ENCODE measurements at places on chromosomes 2 and 18. TPM values are rescaled to one million over a fixed set of nuclear protein-coding genes. Genes with fewer than 3 reads are reported as not detected.

Gene CHRNG
- polyA plus RNA-seq, result 0.74 TPM

Gene CRYGD
- 0.21 TPM for polyA plus RNA-seq

Gene SLC14A1
- polyA plus RNA-seq, result 4.8 TPM

DNA sequence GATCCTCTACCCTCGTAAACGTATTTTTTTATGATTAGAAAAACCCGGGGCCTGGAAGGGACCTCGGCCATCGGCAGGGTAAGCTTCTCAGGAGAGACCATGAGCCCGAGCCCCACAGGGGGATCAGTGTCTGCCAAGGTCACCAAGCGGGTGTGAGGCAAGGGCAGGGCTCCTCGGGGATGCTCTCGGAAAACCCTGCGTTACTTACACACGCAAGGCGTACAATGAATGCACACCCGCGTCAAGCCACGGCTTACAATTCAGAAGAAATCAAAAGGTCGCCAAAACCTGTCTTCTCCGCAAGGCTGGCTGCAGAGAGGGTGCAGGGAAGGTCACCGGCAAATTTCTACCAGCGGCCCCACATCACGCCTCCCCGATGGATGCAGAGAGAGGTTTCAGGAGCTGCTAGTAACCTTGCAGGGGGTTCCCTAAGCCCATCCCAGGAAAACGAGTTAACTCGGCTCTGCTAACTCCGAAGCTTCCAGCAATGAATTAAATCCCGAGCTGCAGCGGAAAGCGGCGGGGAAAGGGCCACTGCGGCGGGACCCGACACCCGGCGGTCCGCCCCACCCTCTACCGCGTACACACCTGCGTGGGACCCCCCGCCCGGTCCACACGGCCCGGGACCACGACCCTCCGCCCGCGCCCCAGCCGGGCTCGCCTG is 638 bp downstream of the ST3GAL5 start:
- DNase-seq, result no peak

DNA sequence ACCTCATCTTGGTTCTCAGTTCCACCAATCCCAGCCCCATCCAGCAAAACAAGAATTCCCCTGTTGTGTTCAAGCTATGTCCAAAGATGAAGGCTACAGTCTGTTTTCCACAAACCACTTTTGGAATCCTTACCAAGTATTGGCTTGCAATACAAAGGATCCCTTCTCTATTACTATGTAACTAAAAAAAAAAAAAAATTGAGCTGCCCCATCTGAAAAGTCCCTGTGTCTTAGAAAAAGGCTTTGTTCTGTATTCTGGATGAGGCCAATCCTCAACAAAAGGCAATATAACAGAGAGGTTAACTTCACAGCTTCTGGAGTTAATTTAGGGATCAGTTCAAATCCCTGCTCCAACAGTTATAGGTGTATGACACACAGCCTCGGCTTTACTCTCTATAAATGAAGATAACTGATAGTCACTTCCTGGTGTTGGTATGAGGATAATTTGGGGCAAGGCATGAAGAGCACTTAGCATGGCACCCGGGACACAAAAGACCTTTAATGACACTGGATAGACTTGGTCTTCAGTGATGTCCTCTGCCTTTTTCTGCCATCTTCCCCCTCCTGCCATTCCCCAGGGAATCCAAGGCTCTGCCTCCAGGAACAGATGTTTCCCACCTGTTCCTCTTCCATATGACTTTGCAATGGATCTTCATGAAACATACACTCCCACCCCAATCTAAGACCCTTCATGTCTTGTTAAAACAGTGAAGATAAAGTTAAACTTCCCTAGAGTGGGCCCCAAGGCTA is 61.2 kb upstream of the ATL2 start:
- no peak for DNase-seq

DNA sequence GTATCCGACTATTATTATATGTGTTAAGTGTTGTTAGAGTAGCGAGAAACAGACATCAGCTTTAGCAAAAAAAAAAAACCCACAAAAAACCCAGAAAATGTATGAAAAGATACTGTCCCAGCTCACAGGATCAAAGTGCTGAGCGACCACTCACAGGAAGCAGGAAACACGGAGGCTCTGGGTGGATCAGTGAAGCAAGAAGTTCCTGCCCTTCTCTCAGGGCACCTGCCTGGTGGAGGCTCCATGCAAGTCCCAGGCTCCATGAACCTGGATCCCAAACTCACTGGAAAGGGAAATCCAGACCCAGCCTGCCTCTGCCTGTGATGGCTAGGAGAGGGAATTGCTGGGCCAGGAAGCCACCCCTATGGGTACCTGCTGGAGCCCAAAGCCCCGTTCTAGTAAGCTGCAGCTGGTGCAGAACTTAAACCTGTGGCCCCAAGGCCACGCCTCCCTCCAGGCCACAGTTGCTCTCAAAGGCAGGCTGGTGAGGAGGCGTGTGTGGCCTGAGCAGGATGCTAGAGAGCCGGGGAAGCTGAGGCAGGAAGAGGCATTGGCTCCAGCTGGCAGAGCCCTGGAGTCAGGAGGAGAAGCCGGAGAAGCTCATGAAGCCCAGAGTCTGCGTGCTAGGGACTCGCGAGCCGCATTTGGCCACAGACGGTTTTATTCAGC is 63.5 kb upstream of the TAF1B start:
- DNase-seq, result no peak

GRCh38 chr2:237044281-237044680 is 41.4 kb upstream of the COPS8 start:
- no peak for DNase-seq

GRCh38 chr2:196252408-196253115 is 81.2 kb upstream of the STK17B start:
- DNase-seq, result no peak

All from right renal cortex interstitium (tissue), 3 donors.